CD4-positive, alpha-beta T cell treated with Interleukin-1 beta for 1 hour (primary cell): ENCODE measurements at places on chromosomes 11 and 22.

- DNase-seq = no peak
Measured at GRCh38 chr11:45262900-45263299, 23.2 kb downstream of the SYT13 start.

GRCh38 chr11:123382555-123383074 lies 47.5 kb upstream of the GRAMD1B start:
- no peak for DNase-seq

DNA sequence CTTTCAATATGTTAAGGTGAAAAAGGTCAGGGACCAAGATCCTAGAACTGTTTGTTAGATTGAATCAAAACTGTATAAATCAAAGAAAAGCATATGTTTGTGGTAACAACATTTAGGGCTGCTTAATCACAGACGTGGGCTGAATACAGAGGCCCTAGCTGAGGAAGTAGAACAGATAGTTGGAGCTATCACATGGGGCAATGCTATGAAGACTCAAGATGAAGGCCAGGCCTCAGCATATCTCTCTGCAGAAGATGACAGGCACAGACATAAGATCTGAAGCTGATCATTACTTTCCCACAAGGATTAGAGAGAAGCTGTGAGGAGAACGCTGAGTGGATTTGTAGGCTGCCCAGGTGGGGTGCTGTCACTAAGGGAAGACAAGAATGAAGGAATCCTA lies 158.6 kb upstream of the CARD18 start:
- no peak for DNase-seq

DNA sequence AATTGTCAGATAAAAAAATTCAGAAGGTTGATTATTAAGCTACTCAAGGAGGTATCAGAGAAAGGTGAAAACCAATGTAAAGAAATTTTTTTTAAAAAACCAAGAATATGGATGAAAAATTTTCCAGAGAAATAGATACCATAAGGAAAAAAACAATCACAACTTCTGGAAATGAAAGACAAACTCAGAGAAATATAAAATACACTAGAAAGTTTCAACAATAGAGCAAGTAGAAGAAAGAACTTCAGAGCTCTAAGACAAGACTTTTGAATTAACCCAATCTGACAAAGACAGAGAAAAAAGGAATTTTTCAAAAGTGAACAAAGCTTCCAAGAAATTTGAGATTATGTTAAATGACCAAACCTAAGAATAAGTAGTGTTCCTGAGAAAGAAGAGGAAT lies 62.9 kb upstream of the TEAD1 start:
- DNase-seq = no peak

- DNase-seq = no peak
Measured at GRCh38 chr22:19519041-19519926, 4.9 kb downstream of the CLDN5 start.

DNA sequence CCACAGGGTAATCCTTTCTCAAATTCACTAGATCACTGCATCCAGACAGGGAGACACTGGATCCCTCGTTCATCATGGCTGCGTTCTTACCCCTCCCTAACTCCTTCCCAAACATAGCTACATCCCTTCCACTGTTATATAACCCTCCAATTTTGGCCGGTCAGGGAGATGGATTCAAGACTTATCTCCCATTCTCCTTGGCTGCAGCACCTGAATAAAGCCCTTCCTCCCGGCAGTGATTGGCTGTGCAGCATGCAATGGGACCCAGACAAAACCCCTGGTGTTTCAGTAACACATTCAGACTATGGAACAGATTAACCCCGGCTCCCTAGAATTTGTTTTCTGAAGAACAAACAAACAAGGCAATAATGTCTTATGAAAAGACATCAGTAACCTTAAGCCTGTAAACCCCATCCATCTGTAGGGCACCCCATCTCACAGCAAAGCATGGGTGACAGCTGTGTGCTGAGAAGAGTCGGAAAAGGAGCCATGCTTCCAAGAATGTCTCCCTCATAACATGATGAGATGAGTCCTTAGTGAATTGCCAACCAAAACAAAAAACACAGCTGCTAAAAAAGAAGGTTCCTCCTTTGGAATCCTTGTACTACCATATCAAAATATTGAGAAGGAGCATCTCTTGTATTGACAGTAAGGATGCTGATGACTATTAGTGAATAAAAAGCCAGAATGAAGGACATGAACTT lies 5.0 kb downstream of the MIF start:
- no peak for DNase-seq

DNA sequence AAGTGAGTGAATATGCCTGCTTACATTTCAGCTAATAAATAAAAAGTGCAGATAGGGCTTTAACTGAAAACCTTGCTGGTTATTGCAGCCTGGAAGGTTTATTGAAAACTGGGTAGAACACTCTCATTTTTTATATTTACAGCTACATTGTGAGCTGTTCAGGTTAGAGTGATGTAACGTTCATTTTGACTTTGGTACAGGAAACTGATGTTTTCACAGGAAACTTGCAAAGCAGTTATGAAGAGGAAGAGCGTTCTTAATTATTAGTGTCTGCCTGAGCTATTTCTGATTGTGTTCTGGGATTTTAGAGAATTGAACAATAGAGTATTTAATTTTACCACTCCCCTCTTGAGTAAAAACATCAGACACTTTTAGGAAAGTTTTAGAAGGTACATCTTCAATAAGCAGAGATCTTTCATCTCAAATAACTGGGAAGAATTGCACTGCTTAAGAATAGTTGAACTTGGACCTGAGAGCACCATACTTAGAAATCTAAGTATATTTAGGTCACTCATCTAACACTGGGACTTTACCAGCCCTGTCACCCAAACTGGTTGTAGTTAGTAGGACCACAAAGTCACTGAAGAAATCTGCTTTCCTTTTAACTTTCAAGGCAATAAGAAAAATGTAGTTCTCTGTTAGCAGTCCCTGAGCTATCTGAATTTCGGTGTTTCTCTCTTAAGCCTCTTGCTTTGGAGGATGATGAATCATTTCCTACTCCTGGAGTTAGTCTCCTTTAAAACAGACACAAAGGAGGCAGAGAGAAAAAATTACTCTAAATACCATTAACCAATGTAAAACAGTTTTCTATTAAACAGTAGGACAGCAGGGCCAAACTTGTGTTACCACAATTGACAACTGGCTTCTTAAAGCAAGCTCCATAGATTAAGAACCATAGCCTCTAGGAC lies 128.6 kb upstream of the DDI1 start:
- no peak for DNase-seq

GRCh38 chr11:20138707-20139106 lies 21.6 kb downstream of the DBX1 start:
- DNase-seq = no peak
